ENCODE measurements at places on chromosomes 2 and 18.

DNA sequence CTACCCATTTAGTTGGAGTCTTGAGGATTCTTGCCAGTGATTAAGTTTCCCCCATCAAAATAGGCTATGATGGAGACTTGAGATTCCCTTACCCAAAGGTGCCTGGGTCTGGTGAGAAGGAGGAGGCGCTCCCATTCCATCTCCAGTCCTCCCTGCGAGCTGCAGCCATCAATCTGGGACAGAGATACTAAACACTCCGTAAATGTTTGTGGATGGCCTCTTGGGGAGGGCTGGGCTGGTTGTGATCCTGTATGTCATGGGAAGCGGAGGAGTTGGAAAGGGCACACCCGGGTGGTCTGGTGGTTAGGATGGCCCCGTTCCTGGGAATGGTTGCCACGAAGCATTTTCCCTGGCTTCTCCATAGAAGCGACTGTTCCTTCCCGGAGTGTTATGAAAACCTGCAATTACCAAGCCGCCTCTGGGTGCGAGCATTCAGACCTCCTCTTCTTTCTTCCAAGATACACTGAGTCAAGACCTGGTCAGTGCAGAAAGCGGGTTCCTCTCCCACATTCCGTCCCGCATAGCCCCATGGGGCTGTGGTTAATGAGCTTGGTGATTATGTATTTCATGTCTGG lies 196.9 kb downstream of the CTIF start:
- DNase-seq = no peak

DNA sequence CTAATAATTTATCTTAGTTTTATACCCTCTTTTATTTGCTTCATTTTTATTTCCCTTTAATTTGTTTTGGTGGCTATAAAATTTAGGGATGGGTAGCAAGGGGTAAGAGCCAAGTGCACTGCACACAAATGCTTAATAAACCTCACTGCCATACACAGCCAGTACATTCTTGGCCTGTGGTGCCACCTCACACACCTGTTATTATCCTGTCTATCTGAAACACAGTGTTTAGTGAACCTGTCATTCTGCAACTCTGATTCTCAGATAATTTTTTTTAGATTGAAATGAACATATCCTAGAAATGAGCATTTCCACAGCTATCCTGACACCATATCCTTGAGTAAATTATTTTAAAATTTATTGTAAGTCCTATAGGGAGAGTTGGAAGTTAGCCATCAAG lies 807.5 kb downstream of the DCC start:
- DNase-seq = no peak

DNA sequence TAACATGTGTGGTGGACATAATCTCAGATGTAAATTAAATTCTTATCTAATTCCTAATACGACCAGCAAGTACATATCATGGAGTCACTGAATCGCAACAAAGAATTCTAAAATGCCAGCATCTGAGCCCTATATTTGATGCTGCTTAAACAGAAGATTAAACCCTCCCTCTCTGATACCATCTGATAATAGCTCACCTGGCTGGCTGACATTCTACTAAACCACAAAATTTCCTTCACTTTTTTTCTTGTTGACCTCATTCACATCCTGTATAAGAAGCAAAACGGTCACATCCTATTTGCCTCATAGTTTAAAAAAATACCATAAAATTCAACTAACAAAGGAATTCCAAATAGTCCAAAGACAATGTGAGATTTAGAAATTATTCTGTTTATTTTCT lies 371.6 kb upstream of the SLC8A1 start:
- DNase-seq = no peak

GRCh38 chr2:224263571-224264043 lies 138.3 kb downstream of the FAM124B start:
- no peak for DNase-seq

DNA sequence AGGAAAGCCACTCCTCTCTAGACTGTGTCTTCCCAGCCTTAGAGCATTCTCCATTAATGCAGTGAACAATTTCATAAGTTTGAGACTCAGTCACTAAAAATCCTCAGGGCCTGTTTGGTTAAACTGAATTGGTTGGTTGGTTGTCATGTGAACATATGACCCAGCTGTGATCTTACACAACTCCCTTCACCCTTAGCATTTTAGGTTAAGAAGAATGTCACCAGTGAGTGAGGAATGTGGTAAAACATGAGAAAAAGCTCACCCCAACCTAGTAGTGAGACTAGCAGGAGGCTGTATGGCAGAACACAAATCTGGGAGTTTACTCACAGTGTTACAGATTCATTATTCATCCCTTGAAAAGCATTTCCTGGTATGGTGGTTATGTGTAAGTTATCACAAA lies 32.4 kb downstream of the LHCGR start:
- DNase-seq = no peak

- DNase-seq = no peak
Measured at GRCh38 chr2:102114851-102115497, 27.6 kb upstream of the IL1R1 start.

GRCh38 chr2:195907474-195907873 lies 161.2 kb downstream of the DNAH7 start:
- no peak for DNase-seq

DNA sequence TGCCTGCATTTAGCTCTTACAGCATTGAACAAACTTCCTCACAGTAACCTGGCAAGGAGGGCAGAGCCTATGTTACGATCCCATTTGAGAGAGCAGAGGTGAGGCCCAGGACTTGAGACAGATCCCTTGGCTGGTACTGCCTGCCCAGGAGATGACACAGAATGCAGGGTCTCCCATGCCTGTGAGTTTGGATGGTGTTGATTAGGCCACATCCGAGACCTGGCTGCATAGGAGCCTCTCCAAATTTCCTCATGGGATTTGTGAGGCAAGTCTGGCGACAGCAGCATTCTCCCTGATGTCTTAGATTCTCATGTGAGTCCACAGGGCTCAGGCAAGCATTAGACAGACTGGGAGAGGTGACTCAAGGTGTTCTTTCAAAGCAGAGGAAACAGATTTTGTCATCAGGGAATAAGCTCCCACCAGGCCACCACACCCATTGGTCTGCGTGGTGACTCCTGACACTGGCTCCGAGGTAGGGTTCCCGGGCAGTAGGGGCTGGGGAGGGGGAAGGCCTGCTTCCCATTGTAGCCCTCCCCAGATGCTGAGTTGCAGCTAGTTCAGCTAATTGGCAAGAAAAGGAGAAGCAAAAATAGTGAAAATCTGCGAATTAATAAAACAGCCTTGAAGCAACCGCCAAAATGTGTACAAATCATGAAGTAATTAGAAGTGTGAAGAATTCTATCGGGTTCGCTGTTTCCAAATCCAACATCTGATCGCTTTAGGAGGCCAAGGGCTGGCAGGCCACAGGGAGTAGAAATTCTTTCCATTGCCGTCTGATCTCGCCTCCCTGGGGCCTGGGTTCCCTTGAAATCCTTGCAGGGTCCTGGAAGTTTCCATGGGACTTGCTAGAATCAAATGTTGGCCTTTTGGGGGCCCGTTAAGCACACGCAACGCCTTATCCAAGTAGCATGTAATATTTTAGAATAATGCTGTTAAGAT lies 68.0 kb downstream of the MAPK4 start:
- DNase-seq = no peak

GRCh38 chr18:58344861-58345463 lies 283.9 kb downstream of the ALPK2 start:
- DNase-seq = no peak

DNA sequence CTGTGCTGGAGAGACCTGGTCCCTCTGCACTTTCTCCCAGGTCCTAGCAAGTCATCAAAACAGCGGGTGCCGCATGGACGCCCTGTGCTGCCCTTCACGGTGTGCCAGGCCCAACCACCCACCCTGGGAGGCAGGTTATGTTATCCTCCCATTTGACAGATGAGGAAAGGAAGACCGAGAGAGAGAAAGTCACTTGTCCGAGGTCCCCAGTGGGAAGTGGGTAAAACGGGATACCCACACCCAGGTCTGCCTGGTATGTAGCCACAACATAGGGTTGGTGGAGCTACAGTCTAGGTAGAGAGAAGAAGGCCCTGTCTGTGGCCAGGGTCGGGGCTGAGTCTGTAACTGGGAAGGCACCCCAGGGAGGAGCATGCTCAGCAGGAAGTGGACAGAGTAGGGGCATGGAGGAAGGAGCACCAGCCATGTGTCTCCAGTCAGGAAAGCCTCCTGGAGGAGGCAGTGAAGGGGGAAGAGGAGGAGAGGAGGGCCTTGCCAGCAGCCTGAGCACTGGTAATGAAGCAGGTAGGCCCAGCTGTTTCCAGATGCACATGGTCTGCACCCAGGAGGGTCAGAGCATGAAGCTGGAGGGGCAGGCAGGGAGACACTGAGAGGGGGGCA lies 98.4 kb downstream of the ZFP36L2 start:
- DNase-seq = no peak

- DNase-seq = no peak
Measured at GRCh38 chr2:204074456-204074855, 137.9 kb downstream of the ICOS start.

- no peak for DNase-seq
Measured at GRCh38 chr2:123419976-123420375, 605.1 kb upstream of the CNTNAP5 start.

- DNase-seq = no peak
Measured at GRCh38 chr18:13553449-13553848, 172.9 kb downstream of the FAM210A start.

DNA sequence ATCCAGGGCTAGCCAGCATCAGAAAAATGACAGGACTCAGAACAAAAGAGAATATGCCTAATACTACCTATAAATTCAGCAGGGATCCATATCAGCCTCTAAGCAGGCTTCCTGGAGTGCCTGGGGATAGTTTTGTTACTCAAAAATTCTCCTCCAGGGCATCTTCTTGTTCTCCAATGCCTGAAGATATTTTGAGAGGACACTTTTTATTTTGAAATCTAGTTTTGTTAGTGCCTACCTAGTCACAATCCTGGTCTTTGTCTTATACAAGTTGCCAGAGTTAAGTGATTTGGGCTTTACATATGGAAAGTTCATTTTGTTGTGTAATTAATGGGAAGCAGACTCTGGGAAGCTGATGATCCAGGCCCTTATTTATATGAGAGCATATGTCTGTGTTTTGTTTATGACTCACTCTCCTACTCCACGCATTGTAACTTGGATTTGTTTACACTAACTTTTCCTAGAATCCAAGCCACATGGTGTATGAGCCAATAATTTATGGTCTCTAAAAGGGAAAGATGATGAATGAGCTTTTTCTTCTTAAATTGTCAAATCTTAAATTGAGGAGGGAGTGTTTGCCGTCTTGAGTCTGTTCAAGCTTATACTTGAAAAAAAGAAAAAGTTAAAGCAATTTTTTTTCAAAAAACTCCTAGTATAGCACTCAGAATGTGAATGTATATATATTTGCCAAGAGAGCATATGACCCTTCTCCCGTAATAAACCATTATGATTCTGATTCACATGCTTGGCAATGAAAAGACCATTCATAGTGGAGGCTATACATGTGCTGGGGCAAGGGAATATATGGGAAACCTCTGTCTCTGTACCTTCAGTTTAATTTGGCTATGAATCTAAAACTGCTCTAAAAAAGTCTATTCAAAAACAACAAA lies 370.3 kb downstream of the SETBP1 start:
- no peak for DNase-seq

- no peak for DNase-seq
Measured at GRCh38 chr2:49403637-49404036, 249.3 kb upstream of the FSHR start.

- no peak for DNase-seq
Measured at GRCh38 chr2:144071461-144071860, 448.5 kb downstream of the ZEB2 start.

DNA sequence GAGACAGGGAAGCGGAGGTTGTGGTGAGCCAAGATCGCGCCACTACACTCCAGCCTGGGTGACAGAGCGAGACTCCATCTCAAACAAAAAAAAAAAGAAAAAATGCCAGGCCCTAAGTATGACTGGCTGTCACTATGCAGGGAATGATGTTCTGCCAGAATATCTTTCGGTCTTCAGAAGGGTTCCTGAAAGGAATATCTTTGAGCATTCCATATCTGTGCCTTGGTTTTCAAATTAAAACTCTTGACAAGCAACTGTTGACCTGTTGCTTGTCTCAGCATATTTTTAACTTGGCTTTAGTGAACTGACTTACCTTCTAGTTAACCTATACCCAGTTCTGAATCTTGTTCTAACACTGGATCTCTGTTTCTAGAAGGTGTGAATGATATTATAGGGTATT lies 953.2 kb upstream of the FAM98A start:
- DNase-seq = no peak

- DNase-seq = no peak
Measured at GRCh38 chr2:169975221-169975620, 148.0 kb downstream of the UBR3 start.

DNA sequence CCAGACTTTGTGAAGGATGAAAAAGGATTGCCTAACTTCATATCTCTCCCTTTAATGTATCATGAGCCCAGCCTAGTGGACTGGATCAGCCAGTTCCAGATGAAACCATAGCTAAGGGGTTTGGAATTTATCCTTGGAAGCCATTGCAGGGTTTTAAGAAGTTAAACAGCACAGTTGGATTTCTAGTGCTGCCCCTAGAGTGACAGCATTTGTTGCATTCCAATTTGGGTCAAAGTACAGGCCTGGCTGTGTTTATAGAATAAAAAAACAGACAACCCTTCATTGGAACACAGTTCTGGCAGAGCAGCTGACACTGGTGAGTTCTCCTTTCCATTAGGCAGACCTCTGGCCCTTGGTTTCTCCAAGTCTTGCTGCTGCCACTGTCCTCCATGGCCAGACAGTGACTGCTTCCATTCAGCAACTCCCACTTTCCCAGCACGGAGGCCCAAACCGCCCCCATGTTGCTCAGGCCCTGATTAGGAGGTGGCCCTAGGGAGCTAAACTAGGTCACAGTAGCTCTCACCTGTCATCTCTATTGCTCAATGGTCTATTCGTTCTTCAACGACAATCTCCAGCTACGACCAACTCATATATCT lies 8.0 kb downstream of the GPR39 start:
- DNase-seq = no peak

DNA sequence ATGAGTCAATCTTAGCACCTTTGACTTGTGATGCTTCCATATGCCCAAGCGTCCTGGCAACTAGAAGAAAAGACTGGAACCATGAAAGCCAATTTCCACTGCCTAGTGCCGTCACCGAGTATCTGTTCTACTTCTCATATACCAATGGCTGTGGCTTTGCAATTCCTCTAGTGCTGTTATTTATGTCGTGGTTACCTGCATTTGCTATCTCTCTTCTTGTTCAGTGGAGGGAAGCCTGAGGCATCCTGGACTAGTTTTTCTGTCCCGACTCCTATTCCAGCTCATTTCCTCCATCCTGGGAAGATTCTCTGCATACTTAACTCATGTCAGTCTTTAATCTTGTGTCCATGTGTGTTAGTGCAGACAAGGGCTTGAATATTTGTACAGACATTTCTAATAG lies 117.9 kb downstream of the FEZ2 start:
- no peak for DNase-seq

DNA sequence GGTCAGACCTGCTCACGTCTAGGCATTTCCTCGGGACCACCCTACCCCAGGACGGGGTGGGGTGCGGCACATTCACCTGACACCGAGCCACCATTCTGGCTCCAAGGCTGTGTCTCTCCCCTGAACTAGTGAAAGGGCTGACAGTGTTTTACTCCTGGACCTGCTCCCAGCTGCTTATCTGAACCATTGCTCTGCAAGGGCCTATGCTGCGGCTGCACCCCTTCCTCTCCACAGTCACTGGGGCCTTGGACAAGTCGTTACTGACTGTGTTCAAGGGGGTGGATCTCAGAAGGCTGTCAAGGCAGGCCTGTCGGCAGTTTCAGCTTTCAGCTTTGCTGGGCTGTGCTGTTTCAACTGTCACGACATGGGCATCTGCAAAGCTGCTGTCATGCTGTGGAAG lies 11.7 kb downstream of the CREG2 start:
- DNase-seq = no peak

Data from stimulated activated CD4-positive, alpha-beta T cell treated with anti-CD3 and anti-CD28 coated beads, TNF-alpha, amount 100 ng/mL, for 1 hour (primary cell).